ENCODE measurements at places on chromosomes 6 and 20. TPM values are rescaled to one million over a fixed set of nuclear protein-coding genes. Genes with fewer than 3 reads are reported as not detected.

GRCh38 chr20:25084626-25085187, 2.8 kb upstream of the VSX1 start:
- no peak for DNase-seq

- DNase-seq: no peak
These were observed 36.3 kb upstream of the SIRT5 start for GRCh38 chr6:13538084-13538483.

DNA sequence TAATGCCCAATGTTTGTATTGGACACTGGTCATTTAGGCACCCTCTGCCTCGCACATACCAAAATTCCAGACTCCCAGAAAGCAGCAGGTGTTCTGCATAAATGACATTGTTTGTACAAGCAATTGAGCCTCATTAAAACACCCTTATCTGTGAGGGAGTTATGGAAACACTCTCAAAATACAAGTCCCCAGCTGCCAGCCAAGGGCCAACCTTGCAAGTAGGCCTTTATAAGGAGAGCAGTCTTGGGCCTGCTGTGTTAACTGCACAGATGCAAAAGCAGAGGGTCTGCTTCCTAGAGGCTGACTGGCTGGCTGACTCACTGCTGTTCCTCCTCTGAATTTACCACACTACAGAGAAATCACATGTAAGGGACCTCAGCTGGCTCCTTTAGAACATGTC, 150.4 kb upstream of the HMGN3 start:
- DNase-seq: no peak

GRCh38 chr6:148572676-148573335, 174.0 kb upstream of the UST start:
- no peak for DNase-seq

- peak; percentile 94 for DNase-seq
These were observed 45.6 kb downstream of the ADGRF5 start for GRCh38 chr6:46876126-46876525.

- DNase-seq: no peak
These were observed 16.5 kb upstream of the SPAG4 start for GRCh38 chr20:35598899-35599775.

DNA sequence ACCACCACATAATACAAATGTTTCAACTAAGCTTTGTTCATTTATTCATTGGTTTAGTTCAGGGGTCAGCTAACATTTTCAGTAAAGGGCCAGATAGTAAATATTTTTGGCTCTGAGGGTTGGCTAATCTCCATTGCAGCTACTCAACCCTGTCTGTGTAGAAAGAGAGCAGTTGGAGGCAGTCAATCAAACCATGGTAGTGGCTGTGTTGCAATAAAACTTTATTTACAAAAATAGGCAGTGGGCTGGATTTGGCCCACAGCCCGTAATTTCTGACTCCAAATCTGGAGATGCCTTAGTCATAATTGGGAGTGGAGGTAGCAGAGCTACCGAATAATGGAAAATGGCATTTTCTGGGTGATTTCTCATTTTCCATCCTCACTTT, 242.5 kb upstream of the ZFP64 start:
- no peak for DNase-seq

GRCh38 chr20:18289306-18289705, 979 bp downstream of the ZNF133 start:
- DNase-seq: no peak

DNA sequence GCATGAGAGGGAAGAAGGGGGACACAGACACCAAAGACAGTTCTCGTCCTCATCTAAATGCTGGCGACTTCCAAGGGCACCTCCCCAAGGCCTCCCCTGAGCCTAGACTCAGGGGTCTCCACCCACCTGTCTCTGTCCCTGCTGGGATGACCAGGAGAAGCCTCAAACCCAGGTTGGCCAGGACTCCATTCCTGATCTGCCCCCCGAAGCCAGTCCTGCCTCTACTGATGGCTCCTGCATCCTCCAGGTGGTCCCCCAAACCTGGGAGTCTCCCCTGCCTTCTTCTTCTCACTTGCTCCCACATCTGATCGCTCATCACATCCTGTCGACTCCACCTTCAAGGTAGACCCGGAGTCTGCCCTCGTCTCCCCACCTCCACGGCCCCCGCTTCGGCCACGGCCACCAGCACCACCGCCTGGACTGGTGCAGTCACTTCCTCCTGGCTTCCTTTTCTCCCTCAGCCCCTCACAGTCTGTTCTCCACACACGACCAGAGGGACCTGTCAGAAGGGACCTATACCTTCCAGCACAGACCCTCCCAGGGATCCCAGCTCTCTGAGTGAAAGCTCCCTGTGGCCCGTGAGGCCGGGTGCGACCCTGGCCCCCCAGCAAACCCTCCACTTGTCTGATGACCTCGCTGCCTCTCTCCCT, 92.1 kb downstream of the CEBPB start:
- DNase-seq: no peak

DNA sequence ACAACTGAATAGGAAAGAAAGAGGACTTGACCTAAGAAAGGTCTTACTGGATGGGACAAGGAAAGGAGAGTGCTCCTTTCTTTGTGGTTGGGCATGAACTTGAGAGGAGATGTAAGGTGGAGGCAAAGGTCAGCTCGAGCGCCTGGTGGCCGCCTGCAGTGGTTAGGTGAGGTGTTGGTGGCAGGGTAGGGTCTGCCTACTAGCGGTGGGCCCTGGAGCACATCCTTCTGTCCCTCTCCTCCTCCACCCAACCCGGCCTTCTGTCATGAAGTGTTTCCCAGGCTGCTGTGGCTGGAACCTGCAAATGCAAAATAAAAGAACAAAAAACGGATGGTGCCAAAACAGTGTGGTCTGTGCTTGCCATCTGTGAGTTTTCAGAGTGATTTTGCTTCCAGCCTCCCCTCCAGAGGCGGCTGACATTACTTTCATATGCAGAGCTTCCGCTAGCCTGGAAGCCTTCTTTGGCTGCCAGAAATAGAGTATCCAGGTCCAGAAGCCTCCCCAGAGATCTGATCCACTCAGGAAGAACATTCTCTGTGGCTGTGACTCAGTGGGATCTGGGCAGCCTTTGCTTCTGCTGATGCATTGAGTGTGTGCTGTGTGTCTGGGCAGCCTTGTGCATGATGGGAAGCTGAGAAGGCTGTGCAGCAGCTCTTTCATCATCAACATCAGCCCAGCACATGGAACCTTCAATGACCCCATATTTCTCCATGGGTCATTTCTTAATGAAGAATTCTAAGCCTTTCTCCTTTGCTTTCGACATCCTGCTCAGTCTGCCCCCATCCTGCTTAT, 79.8 kb upstream of the FAM184A start:
- DNase-seq: no peak

GRCh38 chr20:37111926-37112455, 16.2 kb upstream of the RBL1 start:
- no peak for DNase-seq

GRCh38 chr6:72651174-72651573, 29.3 kb downstream of the KCNQ5 start:
- no peak for DNase-seq

- DNase-seq: no peak
These were observed 56.4 kb upstream of the CNKSR3 start for GRCh38 chr6:154566866-154567265.

GRCh38 chr20:39961637-39962244, 727.3 kb downstream of the MAFB start:
- no peak for DNase-seq

DNA sequence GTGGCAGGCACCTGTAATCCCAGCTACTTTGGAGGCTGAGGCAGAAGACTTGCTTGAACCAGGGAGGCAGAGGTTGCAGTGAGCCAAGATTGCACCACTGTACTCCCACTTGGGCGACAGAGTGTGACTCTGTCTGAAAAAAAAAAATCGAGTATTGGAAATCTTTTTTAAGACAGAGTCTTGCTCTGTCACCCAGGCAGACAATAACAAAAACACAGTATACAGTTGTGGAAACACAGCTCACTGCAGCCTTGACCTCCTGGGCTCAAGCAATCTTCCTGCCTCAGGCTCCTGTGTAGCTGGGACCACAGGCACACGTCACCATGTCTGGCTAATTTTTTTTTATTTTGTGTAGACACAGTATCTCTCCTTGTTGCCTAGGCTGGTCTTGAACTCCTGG, 15.0 kb downstream of the NANP start:
- DNase-seq: no peak

DNA sequence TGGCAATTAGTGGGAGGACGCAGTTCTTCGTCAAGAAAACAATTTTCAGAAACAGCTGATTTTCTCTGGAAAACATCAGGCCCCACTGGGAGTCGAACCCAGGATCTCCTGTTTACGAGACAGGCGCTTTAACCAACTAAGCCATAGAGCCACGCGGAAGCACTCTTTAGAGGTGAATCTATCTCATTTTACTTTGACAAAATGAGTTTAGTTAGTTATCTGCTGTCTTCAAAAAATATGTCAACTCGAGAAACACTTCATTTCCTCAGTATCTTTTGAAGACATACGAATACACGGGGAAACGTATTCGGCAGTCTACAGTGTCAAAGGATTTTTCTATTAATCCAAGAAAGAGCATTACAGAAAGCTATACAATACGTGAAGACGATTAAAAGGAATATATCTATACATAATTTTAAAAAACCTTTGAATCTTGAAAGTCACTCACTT, 26.7 kb downstream of the GPX6 start:
- DNase-seq: no peak

DNA sequence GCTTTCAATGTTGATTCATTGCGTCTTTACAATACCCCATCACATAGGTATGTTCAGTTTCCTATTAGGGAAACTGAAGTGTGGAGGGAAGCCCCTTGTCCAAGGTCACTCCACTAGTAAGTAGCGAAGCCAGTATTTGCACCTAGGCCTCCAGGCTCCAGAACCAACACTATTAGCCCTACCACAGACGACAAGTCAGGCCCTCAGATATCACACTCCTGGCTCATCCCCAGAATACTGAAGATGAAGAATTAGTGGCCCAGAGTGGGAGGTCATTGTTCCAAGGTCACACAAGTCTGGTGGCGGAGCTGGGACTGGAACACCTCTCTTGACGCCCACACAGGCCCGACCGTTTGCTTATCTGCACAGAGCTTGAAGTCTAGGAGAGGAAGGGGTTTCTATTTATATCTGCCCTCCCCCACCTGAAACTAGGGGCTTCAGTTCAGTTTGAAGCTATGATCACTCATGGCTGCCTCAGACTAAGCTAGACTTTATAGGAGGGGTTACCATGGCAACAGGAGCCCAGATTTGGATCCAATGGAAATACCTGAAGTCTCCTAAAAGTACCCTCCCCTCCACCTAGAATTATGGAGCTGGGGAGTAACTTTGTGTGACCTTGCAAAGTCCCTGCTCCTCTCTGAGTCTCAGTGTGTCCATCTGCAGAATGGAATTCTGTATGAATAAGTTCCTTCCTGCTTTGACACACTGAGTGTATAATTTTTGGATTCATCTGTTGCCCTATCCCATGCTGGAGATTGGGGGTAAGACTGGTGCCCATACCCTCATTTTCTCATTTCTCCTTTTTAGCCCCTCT, 2.2 kb downstream of the SNTA1 start:
- DNase-seq: no peak

DNA sequence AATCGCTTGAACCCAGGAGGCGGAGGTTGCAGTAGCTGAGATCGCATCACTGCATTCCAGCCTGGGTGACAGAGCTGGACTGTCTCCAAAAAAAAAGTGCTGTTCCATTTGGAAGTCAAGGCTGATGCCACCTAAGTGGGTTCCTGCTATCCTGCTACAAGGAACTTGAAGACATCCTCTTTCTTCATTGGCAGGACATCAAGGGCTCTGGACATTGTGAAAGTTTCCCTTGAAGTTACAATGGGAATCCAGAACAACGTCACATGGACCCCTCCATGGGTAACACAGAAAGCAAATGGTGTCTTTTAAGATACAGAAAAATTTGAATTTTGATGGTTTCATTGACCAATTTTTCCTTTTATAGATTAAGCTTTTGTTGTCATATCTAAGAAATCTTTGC, 15.5 kb upstream of the ITCH start:
- no peak for DNase-seq

DNA sequence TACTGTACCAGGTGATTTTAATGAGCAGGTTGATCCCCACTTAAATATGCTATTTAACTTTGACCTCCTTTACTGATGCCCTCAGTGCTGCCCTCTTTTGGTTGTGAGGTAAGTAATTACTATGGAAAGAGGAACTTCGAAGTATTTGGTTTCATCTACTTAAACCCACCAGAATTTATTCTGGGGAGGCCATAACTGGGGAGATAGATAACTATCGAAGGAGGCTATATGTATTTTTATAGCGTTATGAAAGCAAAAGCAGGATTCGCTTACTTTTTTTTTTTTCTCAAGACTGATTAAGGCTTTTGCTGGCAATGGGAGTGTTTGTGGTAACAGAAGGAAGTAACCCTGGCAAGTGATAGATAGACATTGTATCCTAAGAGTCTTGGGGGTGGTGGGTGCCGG, 168.9 kb upstream of the CENPW start:
- DNase-seq: no peak

DNA sequence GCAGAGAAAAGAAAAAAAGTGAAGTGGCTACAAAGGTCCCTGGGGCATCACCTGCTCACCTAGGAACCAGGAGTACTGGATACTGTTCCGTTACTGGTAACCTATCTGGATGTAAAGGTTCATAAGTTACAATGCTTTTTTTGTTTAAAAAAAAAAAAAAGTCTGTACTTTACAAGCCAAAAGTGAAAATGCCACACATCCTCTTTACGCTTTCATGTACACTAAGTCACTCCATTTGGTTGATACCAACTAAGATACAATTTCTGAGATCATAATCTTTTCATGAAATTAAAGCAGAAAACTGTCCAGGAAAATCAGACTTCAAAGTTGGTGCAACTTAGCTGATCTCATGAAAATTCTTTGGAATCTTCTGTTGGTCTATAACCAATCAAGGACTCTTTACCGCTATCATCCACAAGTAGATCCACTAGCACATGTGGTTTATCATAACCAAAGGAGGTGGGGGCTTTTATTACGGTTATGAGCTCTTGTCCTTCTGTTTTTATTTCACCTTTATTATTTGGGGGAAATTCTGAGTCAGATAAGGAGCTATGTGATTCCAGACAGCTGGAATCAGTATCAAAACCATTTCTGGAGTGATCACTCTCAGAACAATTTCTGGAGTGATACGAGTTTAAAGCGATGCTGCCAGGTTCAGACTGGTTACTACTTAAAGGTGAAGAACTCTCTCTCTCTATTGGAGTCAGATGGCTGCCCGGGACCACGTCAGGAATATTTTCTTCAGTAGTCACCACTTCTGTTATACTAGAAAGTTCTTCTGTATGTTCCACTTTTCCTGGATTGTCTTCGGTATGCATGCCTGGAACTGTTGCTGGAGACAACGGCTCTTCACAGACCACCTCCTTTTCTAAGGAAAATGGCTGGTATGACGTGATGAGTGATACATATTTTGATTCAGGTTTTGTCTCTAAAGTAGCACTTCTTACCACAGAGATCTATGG, 21.2 kb downstream of the IFNGR1 start:
- DNase-seq: no peak

GRCh38 chr6:135086414-135086764, 31.8 kb upstream of the HBS1L start:
- no peak for DNase-seq

- no peak for DNase-seq
These were observed 96.5 kb downstream of the HFE start for GRCh38 chr6:26183581-26184366.

Gene SCRT2
- not detected for total RNA-seq

Gene CST4
- total RNA-seq: not detected

Gene SIRPG
- total RNA-seq: not detected

Gene KHDRBS2
- total RNA-seq: not detected

Gene KIFC1
- 8.4 TPM for total RNA-seq

Gene MDFI
- 99.6 TPM for total RNA-seq

Gene SMLR1
- not detected for total RNA-seq

Gene SLC17A1
- total RNA-seq: not detected

Gene TTPAL
- total RNA-seq: 25.1 TPM
